ENCODE measurements at places on chromosomes 1 and 21.

- DNase-seq = no peak
Measured at GRCh38 chr1:115706587-115707425, 61.7 kb downstream of the CASQ2 start.

DNA sequence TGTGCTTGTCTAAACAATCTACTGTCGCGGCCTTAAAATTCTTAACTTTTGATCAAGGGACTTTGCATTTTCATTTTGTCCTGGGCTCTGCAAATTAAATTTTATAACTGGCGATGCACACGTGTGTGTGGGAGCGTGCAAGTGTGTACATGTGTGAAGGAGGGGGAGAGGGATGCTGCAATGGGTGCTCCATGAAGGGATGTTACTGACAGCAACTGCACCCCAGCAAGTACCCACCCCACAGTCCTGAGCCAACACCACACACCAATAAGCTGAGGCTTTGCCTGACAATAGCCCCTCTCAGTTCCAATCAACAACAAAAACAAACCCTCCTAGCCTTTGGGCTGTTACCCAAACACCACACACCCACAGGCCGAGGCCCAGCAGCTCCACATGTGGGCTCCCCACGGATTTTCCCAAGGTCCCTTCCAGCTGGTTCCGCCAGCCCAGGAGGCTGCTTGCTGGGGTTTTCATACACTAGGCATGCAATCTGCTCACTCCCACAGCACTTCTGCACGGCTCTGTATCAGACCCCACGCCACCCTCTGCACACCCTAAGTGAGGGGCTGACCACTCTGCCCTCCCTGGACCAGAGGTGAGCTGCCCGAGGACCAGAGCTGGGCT lies 32.8 kb upstream of the IFFO2 start:
- DNase-seq = no peak

GRCh38 chr1:26696119-26696653 lies 371 bp downstream of the ARID1A start:
- no peak for DNase-seq

DNA sequence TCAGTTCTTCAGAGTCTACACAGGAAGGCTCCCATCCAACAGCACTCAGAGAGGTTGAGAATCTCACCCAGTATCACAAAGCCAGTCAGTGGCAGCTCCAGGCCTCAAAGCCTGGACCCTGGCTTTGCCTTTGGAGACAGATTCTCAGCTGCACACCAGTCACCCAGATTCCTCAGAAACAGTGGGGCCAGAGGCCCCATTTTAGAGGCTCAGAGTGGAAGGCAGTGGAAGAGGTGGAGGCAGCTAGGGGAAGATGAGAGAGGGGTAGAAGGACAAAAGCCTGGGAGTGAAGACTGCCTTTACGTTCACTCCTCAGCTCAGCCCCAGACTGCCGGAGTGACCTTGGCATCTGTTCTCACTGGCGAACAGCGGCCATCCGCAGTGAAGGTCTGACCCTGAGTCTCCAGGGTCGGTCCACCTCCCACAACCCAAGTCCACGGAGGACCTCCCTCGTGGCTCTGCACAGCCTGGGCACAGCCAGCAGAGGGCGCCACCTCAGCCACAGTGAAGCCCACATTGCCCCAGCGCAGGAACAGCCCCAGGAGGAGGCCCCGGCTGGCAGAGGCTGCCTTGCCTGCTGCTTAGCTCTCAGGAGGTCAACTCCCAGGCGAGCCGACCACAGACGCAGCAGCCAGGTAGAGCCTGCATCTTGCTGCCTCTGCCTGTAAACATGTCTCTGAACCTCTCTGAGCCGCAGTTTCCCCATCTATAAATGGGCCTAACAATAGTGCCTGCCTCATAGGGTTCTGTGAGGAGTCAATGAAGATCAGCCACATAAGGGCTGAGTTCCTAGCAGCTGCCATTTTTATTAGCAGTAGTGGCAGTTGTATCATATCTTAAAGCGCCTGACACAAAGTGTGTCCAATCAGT lies 5.9 kb upstream of the FNDC5 start:
- DNase-seq = peak; percentile 64

DNA sequence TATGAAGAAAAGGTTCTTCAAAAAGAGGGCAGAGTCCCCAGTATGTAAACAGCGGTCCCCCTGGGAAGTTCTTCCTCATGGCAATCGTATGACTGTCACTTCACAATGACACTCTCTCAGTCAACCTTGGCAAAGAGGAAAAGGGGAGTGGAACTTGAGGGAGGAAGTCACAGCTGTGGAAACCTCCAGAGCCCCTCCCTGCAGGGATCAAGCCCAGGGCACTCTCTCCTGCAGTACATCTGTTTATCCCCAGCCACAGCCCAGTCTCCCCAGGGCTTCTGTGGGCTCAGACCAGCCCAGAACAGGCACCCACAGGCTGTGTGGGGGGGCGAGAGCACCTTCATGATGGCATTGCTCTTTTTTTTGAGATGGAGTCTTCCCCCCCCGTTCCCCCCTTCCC lies 2.0 kb downstream of the ATP13A2 start:
- DNase-seq = no peak

DNA sequence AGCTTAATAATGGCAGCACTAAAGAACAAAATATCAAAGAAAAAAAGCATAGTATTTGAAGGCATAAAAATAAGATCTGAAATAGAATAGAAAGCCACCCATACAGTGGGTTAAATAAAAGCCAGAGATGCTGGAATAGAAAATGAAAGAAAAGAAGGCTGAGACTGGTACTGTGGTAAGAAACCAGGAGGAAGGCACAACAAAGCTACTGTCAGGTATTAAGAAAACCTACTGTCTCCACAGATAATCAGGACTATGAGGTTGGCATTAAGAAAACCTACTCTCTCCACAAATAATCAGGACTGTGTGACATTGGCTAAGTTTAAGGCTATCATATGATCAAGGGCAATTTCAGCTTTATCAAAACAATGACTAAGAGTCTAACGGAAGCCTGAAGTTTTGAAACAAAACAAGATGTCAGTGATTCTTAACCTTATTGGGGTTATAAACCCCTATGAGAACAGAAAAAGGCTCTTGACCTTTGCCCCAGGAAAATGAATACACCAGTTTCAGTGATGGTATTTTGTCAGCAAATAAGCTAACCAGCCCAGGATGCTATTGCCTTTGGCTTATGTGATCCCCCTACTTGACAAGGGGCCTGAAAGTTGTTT lies 24.4 kb downstream of the MCOLN2 start:
- no peak for DNase-seq

DNA sequence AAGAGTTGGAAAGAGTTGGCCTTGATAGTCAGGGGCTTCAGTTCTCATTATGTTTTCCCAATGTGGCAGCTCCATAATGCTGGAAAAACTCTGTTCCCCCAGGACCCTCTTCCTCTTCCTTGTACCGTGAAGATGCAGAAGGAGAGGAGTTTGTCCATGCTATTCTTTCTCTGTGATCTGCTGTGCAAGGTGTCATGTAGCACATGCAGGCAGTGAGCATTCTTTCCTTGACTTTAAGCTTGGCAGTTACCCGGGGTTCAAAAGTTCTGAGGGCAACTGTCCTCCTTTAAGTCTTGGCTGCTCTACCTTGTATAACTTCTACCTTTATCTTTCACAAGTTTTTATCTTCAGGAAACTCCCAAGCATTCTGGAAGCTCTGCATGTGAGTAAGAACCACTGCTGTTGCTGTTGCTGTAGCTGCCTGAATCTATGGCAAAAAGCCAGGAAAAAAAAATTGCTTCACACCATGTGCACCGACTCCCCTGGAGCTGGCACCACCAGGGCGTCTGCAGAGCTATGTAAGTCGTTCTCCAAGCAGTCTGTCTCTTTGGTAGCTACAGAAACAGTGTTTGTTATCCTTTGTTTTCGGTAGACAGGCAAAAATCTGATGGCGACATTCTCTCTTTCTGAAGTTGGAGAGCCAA lies 42.7 kb upstream of the SLC16A1 start:
- DNase-seq = no peak

DNA sequence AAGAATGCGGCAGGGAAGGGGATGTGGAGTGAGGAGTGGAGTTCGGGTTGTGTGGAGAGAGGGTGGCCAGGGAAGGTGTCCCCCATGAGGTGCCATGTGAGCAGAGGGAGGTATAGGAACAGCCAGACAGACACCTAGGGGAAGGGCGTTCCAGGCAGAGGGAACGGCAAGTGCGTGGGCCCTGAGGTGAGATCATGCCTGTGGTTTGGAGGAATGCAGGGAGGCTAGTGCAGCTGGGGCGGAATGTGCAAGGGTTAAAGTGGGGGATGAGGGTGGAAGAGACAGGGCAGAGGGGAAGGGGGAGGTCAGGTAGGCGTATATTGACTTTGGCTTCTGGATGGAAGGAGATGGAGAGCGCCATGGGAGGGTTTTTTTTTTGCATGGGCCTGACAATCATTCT lies 31.6 kb upstream of the PADI6 start:
- no peak for DNase-seq

GRCh38 chr21:45970674-45971615 lies 10.6 kb upstream of the COL6A1 start:
- peak; percentile 75 for DNase-seq

DNA sequence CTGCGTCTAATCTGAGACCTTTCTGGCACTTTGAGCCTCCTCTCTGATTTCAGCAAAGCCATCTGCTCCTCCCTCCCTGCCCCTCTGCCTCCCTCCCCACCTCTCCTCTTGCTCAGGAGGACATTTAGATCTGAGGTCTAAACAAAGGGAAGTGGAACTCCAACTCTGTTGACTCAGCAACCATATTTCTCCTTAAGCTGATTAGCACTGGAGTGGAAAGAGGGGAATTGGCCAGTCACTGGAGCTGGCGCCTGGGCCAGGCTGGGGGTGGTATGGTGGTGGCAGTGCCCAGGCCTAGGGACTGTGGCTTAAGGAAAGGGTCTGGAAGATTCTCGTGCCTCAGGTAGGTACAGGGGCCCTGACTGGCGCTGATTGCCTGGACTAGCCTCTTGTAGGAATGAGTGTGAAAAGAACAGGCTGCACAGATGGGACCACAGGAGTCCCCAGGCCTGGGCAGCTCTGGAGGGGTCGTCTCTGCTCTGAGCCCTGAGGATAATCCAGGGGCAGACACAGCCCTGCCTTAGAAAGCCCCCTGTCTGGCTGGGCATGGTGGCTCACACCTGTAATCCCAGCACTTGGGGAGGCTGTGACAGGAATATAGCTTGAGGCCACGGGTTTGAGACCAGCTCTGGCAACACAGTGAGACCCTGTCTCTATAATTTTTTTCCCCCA lies 11.9 kb downstream of the SH2D2A start:
- no peak for DNase-seq

DNA sequence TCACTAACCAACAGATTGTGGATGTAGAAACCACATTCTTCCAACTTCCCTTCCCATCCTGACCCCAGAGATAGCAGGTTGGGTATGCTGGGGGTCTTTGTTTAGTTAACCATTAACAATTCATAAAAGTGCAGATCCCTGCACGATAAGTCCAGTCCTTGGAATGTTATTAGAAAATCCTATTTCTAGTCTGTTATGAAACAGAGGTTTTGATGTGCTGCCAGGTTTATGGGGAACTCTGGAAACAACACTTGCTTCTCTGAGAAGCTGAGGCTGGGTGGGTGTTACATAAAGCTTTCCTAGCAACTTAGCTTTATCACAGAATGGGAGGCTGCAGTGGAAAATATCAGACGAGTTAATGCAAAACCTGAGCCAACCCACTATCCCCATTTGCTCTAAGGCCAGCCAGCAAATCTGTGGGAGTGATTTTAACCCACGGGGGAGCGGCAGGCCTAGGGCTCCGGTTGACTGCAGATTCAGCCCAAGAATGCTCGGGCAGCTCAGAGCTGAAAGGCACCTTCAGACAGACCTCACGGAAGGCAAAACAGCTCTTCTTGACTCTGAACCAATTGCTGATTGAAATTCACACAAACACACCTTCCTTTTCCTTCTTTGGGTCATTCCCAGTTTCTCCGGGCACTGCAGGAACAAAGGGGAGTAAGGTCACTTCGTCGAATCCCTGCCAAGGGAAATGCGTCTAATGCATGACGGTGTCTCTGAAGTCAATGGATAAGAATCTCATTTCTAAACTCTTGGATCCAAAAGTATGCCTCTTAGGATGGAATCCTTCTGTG lies 111.7 kb upstream of the IRF2BP2 start:
- no peak for DNase-seq

- DNase-seq = no peak
Measured at GRCh38 chr1:40915581-40915980, 53.4 kb upstream of the CITED4 start.

- peak; percentile 65 for DNase-seq
Measured at GRCh38 chr1:153404768-153405167, 11.6 kb upstream of the S100A7A start.

- no peak for DNase-seq
Measured at GRCh38 chr1:57674801-57675200, 250.9 kb upstream of the DAB1 start.

- no peak for DNase-seq
Measured at GRCh38 chr1:5901841-5902240, 90.4 kb downstream of the NPHP4 start.

DNA sequence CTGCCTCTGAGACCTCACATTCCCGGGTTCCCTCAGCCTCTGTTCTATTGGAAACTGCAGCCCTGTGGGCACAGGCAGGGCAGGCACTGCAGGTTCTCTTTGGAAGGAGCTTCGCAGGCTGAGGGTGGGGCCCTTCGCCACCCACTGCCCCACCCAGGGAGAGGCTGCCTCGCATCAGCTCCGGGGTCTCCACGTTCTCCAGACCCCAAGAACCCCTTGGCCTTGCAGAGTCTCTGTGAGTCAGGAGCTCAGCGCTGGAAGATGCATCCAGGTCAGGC lies 8.6 kb upstream of the C1orf159 start:
- DNase-seq = no peak

Data from activated naive CD8-positive, alpha-beta T cell treated with anti-CD3 and anti-CD28 coated beads, Interleukin-2, amount 50 U/mL, for 24 hours (primary cell).